Germinal center (tissue), 1 donor: ENCODE measurements at places on chromosomes 2 and 18.

- DNase-seq, result peak; percentile 22
Measured at GRCh38 chr2:69013142-69013839, at the start of gene ANTXR1. Gene ANTXR1 (plus strand): TSS chr2:69013179. CDS start chr2:69013500, 321 bp downstream.

- DNase-seq, result no peak
Measured at GRCh38 chr2:75602724-75603342, 42.1 kb upstream of the EVA1A start.

GRCh38 chr2:120239488-120240287, 13.0 kb upstream of the RALB start:
- DNase-seq, result no peak

- DNase-seq, result no peak
Measured at GRCh38 chr2:173835726-173836125, 129.4 kb downstream of the SP3 start.

GRCh38 chr2:2716771-2717170, 385.7 kb upstream of the MYT1L start:
- DNase-seq, result no peak

- peak; percentile 28 for DNase-seq
Measured at GRCh38 chr2:175180701-175181103, 808 bp downstream of the ATP5MC3 start.

DNA sequence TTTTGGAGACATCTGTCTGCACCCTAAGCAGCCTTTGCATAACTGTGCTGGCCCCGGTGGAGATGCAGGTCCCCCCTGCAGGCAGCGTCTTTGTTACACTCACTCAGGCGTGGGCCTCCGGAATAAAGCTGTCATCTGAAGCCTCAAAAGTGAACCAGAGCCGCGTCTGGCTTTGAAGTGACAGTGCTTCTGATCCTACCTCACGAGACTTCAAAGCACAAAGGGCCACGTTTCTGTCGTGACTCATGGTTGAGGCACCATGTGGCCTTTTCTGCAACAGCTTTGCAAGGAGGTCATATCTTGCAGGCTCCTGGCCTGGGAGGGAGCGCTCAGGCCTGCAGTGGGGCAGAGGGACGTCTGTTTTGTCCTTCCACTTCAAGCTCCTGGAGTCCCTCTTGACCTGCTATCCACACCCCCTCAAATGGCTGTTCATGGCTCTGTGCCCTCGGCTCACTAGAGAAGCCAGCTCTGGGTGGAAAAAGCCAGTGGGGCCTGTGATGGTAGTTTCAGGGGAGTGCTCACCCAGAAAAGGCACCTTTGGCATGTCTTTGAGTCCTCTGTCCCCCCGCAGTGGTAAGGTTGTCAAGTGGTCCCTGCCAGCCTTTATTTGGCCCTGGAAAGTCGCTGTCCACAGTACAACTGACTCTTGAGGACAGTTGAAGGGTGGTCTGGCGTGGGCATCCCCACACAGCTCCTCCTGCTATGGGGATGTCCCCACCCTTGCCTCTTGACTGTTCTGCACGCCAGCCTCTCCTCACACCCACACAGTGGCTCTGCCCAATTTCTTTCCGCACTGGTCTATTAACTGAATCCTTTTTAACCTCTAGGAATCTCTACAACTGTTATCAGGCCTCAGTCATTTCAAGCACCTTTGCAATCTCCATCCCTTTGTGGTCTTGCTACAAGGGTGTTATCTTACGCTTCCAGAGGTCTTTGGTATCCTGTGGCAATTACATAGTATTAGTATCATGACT, 19.3 kb downstream of the GPR55 start:
- DNase-seq, result no peak

DNA sequence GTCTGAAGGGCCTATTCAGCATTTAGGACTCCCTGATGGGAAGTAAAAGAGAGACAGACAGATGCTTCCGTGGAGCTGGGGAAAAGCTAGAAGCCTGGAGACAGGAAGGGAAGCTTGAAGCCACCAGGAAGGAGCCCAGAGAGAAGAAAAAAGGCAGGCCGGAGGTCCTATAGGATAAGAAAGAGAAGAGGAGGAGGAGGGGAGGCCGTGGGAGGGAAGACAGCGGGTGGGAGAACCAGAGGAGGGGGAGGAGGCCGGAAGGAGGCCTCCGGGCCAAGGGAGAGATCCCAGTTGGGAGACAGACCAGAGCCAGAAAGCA, 107.1 kb upstream of the PKDCC start:
- no peak for DNase-seq

- DNase-seq, result peak; percentile 51
Measured at GRCh38 chr2:54092940-54093339, 22.5 kb upstream of the ACYP2 start.

- DNase-seq, result no peak
Measured at GRCh38 chr2:68757081-68757480, 22.5 kb downstream of the ARHGAP25 start.

DNA sequence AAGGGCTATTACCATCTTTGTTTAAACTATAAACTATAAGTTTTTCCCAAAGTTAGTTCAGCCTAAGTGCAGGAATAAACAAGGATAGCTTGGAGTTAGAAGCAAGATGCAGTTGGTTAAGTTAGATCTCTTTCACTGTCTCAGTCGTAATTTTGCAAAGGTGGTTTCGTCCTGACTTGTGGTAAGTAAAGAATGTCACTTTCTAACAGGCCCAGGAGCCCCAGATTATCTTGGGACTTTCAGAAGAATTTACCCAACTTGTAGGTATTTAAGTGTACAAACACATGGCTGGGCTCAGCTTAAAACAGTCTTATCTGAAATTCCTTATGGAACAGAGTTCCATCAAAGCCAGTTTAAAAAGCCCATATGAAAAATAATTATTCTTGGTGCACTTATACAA, 18.3 kb upstream of the FAM98A start:
- DNase-seq, result no peak

DNA sequence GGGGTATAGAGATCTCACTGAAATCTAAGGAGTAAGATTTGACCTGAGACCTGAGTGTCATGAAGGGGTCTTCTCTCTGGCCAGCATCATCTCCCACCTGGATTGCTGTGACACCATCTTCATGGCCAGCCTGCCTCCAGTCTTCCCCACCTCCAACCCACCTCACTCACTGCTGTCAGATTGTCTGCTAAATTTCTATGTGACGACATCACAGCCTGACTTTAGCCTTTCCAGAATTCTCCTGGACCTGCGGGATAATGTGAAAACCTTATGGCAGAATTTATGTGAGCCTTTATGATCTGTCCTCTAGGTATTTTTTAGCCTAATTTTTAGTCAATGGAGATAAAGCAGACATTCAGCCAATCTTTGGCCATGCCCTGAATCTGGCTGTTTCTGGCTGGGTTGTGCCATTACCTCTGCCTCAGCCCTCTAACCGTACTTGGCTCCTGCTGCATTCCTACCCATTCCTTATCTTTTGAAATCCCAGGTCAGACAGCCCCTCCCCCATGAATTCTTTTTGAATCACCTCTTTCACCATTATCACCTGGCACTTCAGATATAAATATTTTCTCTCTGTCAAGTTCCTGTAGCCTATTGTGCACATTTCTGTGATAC, 66.4 kb upstream of the MMADHC start:
- no peak for DNase-seq

GRCh38 chr2:176935543-176936102, 277.0 kb upstream of the HNRNPA3 start:
- DNase-seq, result no peak

DNA sequence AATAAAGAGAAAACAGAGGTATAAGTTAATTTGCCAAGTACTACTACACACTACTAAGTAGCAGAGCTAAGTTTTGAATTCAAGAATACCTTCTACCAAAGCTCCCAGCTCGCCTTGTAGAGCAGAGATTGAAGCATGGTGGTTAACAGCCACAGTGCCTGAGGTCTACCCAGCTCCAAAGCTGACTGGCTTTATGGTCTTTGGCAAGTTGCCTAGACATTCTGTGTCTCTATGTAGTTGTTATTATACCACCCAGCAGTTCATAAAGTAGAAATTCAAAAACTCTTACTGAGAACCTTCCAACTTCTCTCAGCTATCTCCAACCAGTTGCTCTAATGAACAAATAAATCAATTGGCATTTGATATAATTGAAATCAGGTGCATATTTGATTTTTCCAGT, 87.8 kb downstream of the PDE11A start:
- no peak for DNase-seq

DNA sequence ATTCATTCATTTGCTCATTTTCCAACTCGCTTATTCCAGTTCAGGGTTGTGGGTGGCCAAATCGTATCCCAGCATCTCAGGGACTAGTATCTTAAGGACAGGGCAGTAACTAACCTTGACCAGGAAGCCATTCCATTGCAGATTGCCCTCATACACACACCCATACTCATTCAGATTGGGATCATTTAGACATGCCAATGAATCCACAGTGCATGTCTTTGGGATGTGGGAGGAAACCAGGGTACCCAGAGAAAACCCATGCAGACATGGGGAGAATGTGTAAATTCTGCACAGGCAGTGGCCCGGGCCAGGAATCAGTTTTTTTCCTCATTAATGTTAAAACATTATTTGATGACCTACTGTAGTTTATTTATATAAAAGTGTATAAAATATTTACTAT, 150.7 kb downstream of the USP34 start:
- DNase-seq, result no peak

DNA sequence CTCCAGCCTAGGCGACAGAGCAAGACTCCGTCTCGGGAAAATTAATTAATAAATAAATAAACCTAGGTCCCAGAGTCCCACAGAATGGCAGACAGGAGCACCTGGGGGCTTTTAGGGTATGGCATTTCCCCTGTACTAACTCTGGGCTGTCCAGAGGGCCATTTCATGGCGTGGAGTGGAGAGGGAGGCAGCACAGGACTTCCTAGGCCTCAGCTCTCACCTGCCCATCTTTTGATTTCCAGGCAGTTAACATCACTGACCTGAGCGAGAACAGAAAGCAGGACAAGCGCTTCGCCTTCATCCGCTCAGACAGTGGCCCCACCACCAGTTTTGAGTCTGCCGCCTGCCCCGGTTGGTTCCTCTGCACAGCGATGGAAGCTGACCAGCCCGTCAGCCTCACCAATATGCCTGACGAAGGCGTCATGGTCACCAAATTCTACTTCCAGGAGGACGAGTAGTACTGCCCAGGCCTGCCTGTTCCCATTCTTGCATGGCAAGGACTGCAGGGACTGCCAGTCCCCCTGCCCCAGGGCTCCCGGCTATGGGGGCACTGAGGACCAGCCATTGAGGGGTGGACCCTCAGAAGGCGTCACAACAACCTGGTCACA, 5.1 kb downstream of the IL1RN start:
- DNase-seq, result no peak

- DNase-seq, result no peak
Measured at GRCh38 chr2:102060792-102061191, 69.0 kb downstream of the IL1R2 start.

- DNase-seq, result no peak
Measured at GRCh38 chr2:68230241-68231060, 21.9 kb downstream of the PPP3R1 start.

GRCh38 chr2:231483398-231484329, 19.4 kb upstream of the NCL start:
- DNase-seq, result peak; percentile 62

DNA sequence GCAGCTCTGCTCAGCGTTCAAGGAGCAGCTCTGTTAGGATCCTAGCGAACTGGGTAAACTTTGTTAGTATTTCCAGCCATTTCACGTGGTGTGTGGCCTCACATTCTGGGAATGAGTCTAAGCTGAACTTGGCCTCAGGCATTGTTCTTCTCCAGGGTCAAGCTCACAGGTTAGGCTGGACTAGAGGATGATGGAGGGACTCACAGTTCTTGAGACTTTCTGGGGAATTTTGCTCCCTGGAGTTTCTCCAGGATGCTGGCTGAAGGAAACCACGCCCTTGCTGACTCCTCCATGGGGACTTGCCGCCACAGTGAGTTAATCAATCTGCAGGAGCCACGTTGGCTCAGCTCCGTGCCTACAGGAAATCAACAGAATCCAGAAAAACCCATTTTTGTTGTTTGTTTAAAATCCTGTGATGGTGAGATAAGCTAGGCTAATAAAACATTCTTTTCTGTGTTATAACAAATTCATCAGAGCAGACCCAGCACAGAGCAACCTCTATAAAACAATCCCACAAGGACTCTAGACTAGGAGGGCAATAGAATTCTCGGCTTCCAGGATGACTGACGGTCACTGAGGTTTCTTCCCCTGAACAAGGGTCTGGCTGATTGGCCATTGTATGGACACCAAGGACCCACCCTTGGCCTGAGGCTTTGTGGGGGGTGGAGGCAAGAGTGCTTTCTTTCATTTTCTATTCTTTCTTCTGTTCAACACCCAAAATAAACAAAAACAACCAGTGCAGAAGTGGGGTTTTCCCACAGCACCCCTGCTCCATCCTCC, 12.6 kb downstream of the CNDP1 start:
- no peak for DNase-seq

GRCh38 chr2:49416252-49416651, 261.9 kb upstream of the FSHR start:
- no peak for DNase-seq

DNA sequence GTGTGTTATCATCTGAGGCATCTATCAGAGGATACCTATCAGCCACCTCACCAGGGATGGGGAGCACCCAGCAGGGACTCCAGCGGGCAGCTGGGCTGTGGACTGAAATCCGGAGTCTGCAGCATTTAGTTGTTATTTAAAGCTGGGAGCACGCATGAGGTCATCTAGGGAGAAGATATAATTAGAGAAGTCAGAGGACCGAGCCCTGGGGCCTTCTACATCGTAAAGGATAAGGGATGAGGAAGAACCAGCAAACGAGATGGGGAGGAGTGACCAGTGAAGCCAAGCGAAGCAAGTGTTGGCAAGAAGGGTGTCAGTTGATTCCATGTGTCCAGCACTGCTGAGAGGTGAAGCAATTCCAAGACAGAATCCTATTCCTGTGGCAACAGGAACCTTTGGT, 70.3 kb downstream of the STEAP3 start:
- no peak for DNase-seq

- no peak for DNase-seq
Measured at GRCh38 chr2:118128826-118129225, 40.6 kb downstream of the INSIG2 start.

- DNase-seq, result no peak
Measured at GRCh38 chr18:6979954-6980353, 137.6 kb downstream of the LAMA1 start.

- no peak for DNase-seq
Measured at GRCh38 chr18:63197246-63197869, 122.2 kb downstream of the BCL2 start.

GRCh38 chr2:202592566-202592965, 42.2 kb upstream of the FAM117B start:
- DNase-seq, result no peak

GRCh38 chr18:6624271-6624660, 105.2 kb upstream of the ARHGAP28 start:
- DNase-seq, result no peak

- DNase-seq, result no peak
Measured at GRCh38 chr2:233036162-233036838, 3.8 kb downstream of the NEU2 start.

DNA sequence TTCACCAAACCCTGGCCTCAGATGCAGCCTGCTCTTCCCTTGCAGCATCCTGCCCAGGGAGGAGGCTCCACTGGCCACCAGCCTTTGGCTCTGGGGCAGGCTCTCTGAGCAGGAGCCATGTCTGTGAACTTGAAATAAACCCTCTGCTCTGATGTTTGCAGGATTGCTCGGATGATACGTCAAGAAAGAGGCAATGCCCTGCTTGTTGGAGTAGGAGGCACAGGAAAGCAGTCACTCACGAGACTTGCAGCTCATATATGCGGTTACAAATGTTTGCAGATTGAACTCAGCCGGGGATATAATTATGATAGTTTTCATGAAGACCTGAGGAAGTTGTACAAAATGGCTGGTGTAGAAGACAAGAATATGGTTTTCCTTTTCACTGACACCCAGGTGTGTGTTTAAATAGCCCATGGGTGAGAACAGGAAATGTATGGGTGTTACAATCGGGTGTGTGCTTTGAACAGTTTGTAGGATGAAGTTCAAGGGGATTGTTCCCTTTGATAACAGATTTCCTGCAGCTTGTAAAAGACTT, 177.9 kb downstream of the DNAH6 start:
- no peak for DNase-seq
